ENCODE measurements at places on chromosomes 16 and 17. TPM values are rescaled to one million over a fixed set of nuclear protein-coding genes. Genes with fewer than 3 reads are reported as not detected.

TPPP3 gene
- 67.6 TPM for polyA plus RNA-seq

FAM171A2 gene
- polyA plus RNA-seq: 1.3 TPM

DNA sequence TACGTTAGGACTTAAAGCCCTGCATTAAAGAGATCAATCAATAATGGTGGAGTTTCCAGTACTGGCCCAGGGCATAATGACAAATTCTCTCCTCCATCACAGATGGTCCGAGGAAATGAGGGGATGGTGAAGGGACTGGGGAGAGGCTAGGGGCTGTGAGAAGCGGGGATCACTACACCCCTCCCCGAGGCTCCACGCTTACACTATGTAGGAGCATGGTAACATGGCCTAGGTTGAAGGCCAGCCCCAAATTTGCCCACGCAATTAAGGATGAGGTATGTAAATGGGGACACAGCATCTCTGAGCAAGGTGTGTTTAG is 8.0 kb upstream of the AKTIP start:
- DNase-seq: no peak

DNA sequence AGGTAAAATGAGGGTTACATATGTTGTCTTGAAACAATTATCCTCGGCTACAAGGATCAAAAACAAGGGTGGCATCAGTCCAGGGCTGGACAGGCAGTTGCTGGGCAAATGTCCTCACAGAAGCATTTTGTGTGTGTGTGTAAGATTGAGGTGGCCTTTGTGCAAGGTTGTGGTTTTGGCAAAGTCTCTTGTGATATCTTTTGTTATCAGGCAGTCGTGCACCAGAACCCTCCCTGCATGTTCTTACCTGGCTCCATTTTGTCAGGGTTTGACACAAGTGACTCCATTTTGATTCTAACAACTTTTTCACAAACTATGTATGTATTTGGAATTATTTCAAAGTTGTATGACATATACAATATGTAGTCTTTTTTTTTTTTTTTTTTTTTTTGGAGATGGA is 20.0 kb downstream of the CHAD start:
- no peak for DNase-seq
